ENCODE measurements at places on chromosomes 5 and 9. TPM values are rescaled to one million over a fixed set of nuclear protein-coding genes. Genes with fewer than 3 reads are reported as not detected.

GRCh38 chr5:78518365-78519197 is 130.0 kb downstream of the LHFPL2 start:
- no peak for DNase-seq

- DNase-seq: peak; percentile 60
These were observed 454.9 kb downstream of the ENC1 start for GRCh38 chr5:74185599-74185998.

- no peak for DNase-seq
These were observed 135.9 kb upstream of the KLF4 start for GRCh38 chr9:107625383-107625984.

DNA sequence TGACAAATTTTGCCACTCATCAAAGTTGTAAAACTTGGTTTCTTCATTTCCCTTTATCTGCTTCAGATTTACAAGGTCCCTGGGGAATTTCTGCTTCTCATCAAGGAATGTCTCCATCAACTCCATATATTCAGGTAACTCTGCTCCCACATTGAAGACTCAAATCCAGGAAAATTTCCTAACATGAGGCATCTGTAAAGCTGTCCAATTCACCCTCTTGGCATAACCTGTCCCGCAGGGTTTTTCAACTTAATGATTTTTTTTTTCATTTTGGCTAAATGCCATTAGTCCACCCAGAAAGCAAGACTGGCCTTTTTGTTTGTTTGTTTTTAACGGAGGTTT is 50.2 kb upstream of the SLC30A5 start:
- no peak for DNase-seq

DNA sequence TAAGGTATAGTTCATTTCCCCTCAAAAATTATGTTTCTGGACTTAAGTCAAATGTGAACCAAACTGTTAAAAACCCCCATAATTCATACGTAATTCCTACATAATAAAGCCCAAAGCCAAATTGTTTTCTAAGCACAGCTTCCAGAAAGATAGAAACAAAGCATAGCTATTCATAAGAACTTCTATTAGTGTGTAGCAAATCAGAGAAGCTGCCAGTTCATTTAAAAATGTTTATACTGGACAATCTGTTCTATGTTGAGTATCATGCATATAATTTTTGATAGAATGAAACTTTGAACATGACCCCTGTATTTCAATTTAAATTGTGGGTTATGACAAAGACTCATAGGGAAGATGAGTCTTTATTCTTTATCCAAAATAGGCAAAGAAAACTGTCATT is 119.0 kb upstream of the TXNDC8 start:
- DNase-seq: no peak

Gene SPATA31E1
- not detected for polyA plus RNA-seq

Gene FOXD4L3
- 0.24 TPM for polyA plus RNA-seq

All from spinal cord (tissue), 10 donors.